ENCODE measurements at places on chromosomes 6 and 20.

GRCh38 chr6:153031335-153031955 lies 28.9 kb upstream of the MTRF1L start:
- no peaks in the 10 kb centered on the region for H3K36me3 ChIP-seq
- H3K4me3 ChIP-seq: no peak overlapping the region
- H3K27ac ChIP-seq: no peak overlapping the region
- no peaks in the 10 kb centered on the region for H3K27me3 ChIP-seq
- H3K4me1 ChIP-seq: no peaks in the 10 kb centered on the region
- no peak for DNase-seq

DNA sequence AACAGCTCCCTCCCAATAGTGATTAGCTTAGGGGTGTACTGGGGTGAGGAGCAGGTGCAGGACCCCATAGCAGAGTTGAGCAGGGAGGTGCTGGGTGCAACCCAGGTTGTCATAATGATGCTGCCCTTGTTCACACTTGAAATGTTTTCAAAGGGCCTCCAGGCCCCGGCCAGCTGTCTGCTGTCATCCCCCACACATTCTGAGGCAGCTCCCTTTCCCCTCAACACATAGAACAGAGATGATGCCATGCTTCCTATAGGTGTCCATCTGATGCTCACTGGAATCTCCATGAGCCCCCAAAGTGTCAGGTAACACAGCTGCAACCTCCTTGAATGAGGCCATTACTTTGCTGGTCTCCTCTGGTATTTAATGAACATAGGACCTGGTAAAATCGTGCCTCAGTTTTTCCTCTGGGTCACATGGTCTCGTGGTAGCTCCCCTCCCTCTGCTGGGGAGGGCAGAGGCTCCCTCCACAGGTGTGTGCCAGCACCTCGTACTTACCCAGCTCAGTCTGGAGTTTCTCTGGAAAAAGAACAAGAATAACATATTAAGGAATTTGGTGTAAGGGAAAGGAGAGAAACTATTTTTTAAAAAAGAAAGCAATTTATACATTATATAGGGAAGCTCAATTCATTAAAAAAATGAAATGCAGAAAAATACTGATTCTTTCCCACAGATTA lies 5.6 kb downstream of the BTNL2 start:
- no peaks in the 10 kb centered on the region for H3K27me3 ChIP-seq
- no peak overlapping the region for H3K27ac ChIP-seq
- H3K36me3 ChIP-seq: no peaks in the 10 kb centered on the region

DNA sequence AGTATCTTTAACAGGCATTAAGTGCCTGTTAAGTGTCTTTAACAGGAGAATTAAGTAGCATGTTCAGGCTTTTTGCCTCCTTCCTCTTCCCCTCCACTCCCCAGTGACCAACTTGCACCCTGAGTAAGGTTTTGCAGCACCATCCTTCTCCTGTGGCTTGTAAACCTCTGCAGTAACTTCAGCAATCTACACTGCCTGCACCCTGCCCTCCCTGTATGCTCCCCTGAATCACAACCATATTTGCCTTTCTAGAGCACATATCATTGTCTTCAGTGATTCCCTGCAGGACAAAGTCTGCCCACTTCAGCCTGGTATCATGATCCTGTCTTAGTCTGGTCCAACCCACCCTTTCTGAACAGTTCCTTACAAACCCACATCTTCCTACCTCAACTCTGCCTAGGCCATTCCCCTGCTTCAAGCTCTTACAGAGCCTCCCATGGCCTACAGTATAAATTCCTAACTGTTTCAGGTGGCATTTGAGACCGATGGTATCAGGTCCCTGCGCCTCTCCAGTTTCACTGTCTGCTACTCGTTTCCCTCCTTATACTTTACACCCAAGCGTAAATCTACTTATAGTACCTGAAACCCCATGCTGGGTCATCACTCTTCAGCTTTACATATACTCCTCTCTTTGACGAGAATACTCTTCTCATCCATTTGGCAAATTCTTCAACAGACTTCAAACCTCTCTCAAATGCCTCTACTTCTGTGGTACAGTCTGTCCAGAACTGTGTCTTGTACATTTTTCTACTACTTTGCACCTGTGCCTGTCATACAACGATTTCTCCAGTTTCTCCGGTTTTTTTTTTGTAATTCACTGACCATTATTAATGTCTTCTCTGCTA lies 69.8 kb downstream of the ZHX3 start:
- no peaks in the 10 kb centered on the region for H3K27me3 ChIP-seq
- no peak overlapping the region for H3K4me3 ChIP-seq

- peak overlapping the region; percentile 48 for H3K4me3 ChIP-seq
- H3K27ac ChIP-seq: no peak overlapping the region
- H3K36me3 ChIP-seq: no peaks in the 10 kb centered on the region
- H3K27me3 ChIP-seq: no peaks in the 10 kb centered on the region
- DNase-seq: no peak
Measured at GRCh38 chr6:49549691-49550491, 577 bp upstream of the C6orf141 start.

DNA sequence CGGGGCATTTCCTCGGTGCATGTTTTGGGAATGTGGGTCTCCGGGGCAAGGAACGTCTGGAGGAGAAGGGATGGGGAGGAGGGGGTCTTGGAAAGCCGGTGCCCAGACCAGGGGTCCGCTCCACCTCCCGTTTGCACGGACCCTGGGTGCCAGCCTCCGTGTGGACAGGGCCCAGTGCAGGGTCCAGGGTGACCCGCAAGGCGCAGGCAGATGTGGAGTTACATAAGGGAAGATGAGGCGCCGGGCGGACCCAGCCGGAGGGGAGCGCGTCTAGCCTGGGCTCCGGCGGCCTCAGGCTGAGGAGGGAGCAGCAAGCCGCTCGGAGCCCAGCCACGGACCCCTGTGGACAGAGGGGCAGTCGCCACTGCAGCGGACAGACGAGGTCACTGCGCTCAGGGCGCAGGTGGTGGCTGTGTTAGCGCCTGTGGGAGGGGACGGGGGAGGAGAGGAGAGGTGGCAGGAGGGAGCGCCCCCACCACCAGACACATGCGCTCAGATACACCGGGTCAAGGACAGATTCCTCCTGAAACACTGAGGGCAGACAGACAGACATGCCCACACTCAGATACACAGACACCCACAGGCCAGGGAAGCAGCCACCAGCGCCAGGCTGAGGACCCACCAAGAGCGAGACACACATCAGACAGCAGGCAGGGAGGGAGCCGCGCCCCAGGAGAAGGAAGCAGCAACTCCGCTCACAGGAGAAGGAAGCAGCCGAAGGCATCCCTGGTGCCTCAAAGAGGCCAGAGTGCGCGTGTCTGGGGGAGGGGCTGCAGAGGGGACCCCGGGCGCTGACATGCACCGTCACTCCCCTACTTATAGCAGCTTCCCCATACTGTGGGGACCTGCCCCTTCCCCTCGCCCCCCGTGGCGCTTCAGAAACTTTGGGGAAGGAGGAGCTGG lies 839 bp upstream of the HRH3 start:
- H3K27me3 ChIP-seq: peaks cover 8% of the 10 kb centered on the region
- H3K4me3 ChIP-seq: peak overlapping the region; percentile 19
- DNase-seq: peak; percentile 70
- H3K36me3 ChIP-seq: no peaks in the 10 kb centered on the region

DNA sequence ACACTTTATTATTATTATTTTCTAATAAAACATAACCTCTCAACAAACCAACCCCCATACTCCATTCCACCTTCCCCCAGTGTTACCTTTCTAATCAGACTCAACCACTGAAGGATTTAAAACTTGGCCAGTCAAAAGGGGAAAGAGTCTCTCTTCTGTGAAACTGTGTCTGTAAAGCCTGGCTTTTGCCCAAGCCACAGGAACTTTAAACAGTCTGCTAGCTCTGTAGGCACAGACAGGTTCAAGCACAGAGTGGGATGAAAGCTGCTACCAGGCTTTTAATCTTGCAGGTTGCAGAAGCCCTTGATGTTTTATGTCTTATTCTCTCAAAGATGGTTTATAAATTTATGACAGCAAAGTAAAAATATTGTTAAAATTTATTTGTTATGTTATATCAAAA lies 585.7 kb downstream of the TENT5A start:
- no peaks in the 10 kb centered on the region for H3K4me1 ChIP-seq
- no peak overlapping the region for H3K4me3 ChIP-seq
- H3K36me3 ChIP-seq: no peaks in the 10 kb centered on the region
- no peaks in the 10 kb centered on the region for H3K27me3 ChIP-seq
